Stimulated activated CD4-positive, alpha-beta T cell treated with anti-CD3 and anti-CD28 coated beads, Interleukin-15, amount 100 ng/mL, for 1 hour (primary cell): ENCODE measurements at places on chromosomes 6 and 20.

GRCh38 chr20:17863577-17864292 lies 104.9 kb downstream of the SNX5 start:
- DNase-seq = no peak

DNA sequence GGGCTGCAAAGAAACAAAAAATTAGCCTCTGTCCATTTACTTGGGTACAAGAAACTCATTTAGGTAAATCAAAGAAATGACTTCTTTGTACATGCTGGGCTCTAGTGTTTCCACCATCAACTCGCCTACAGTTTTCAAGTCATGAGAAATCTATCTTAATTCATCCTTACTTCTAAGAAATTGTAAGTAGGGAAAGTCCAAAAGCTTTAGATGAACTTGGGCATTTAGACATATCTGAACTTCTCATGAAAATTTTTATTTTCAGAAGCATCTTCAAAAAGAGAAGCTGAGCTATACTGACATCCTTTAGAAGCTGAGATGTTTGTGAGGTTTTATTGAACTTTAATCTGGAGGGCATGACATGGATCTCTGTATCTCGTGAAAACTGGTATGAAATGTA lies 117.3 kb downstream of the MYB start:
- no peak for DNase-seq

- no peak for DNase-seq
Observed at GRCh38 chr6:51936531-51937290, 150.7 kb downstream of the PKHD1 start.

DNA sequence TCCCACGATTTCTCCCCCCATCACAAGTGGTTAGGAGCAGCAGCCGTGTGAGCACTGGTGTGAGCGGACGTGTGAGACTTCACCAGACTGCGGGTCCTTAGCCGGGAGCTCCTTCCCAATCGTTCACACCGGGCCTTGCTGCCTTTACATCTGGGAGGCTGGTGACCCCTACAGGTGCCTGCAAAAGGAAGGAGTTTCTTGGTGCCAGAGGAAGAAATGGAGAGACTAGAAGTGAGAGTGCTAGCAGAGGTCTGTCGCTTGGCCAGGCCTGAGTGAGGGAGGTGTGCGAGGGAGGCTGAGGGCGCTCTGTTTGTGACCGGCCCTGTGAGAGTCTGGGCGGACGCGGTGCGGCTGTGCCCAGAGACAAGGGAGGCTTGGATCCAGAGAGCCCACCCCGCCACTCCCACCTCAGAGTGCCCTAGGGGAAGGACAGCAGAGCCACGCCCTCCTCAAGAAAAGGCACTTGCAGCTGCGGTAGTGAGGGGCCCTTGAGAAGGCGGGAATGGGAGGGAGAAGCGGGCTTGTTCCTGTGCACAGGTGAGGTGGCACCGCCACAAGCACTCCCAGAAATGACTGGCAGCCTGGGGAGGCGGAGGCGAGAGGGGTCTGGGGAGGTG lies 10.0 kb upstream of the ARMC2 start:
- no peak for DNase-seq

- DNase-seq = no peak
Observed at GRCh38 chr20:62088258-62089127, 22.8 kb upstream of the TAF4 start.

- no peak for DNase-seq
Observed at GRCh38 chr6:389622-390021, 1.9 kb upstream of the IRF4 start.

DNA sequence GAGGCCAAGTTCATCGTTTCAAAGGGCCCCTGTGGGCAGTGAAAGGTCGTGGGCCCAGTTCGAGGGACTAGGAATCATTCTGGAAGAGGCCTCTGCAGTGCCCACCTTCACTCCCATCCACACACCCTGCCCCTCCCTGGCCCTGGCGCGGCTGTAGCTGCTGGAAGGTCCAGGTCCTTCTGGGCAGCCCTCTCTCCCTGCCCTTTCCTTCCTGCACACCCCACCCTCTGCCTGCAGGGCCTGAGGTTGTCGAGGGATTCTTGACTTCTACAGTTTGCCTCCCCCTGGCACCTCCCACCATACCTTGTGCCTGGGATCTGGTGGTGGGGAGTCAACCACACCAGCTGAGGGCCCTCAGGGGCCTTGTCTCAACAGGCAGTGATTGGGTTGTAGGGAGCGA lies 4.5 kb upstream of the MYT1 start:
- DNase-seq = no peak

DNA sequence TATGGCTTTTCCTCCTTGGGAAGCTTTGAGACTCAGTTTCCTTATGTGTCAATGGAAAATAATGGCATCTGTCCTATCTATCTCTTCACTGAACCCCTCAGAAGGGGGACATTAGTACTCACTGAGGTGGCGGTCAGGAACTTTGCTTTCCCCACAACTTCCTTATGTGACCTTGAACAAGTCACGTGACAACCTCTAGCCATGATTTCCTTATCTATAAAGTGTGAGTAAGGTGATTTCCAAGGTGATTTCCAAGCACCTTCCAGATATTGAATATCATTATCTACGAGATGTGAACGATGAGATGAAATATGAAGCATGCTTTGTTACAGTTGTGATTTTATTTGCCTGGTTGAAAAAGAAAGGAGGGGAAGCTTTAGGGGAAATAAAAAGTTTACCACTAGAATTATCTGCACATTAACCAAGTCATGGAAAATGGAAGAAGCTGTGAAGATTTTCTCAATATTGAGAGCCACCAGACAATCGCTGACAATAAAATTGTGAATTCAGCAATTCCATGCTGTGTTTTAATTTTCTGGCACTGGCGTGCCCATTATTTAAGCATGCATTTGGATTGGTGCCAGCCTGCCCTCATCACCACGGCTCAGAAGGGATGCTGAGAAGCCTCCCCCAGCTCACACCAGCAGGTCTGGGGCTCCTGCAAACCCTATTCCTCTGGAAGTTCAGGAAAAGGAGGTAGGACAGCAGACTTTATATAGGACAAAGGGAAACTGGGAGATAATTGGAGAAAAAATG lies 255.3 kb downstream of the CD83 start:
- no peak for DNase-seq

DNA sequence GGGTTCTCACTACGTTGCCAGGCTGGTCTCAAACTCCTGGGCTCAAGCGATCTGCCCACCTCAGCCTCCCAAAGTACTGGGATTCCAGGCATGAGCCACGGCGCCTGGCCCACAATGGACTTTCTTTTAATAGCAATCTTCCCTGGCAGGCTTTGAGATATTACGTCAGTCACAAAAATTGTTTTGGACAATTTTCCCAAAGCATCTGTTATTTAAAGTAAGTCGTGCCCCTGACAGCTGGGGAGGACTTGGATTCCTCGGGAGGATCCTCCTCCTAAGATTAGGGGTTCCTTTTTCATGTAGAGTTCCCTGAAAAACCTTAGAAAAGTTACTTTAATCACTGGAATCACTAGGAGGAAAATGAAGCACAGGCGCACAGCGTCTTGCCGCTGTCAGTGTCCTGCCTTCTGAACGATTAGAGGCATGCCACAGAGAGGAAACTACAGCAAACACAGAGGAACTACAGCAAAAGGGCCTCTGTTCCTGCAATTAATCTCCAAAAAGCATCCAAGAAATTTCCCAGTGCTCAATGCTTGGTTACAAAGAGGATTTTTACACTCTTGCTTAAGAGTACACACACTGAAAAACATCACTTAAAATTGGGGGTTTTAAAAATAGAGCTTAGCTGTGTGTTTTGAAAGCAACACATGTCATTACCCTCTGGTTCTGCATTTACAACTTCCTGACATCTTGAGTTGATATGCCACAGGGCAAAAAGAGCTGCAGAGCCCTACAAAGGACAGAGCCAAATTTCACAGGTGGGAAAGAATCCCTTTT lies 4.5 kb downstream of the ACSS1 start:
- no peak for DNase-seq

- no peak for DNase-seq
Observed at GRCh38 chr6:34817446-34817845, 25.6 kb downstream of the BLTP3A start.
